ENCODE measurements at places on chromosomes 3 and 15. TPM values are rescaled to one million over a fixed set of nuclear protein-coding genes. Genes with fewer than 3 reads are reported as not detected.

DNA sequence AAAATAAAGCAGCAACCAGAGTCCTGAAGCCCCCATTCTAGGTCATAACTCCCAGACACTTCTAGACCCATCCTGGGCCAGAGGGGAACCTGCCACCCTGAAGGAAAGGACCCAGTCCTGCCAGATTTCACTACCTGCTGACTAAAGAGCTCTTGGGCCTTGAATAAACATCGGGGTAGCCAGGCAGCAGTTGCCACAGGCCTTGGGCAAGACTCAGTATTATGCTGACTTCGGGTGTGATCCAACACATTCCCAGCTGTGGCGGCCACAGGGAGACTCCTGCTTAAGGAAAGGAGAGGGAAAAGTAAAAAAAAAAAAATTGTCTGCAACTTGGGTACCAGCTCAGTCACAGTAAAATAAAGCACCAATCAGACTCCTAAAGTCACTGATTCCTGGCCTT is 23.8 kb downstream of the NEDD4 start:
- no peak overlapping the region for H3K27ac ChIP-seq
- H3K4me3 ChIP-seq, result no peak overlapping the region
- no peak for DNase-seq
- no peaks in the 10 kb centered on the region for H3K4me1 ChIP-seq
- no peaks in the 10 kb centered on the region for H3K36me3 ChIP-seq
- no peaks in the 10 kb centered on the region for H3K27me3 ChIP-seq

GRCh38 chr15:65824941-65825544 is 33.0 kb upstream of the DENND4A start:
- H3K27me3 ChIP-seq, result no peaks in the 10 kb centered on the region
- DNase-seq, result no peak
- no peak overlapping the region for H3K4me3 ChIP-seq
- no peaks in the 10 kb centered on the region for H3K36me3 ChIP-seq
- H3K27ac ChIP-seq, result no peak overlapping the region
- H3K4me1 ChIP-seq, result no peaks in the 10 kb centered on the region

TMEM207 gene
- total RNA-seq, result not detected

HEMK1 gene
- total RNA-seq, result 16.1 TPM

COL6A5 gene
- total RNA-seq, result not detected

GRCh38 chr3:134362221-134362620 is 12.0 kb downstream of the AMOTL2 start:
- peaks cover 93% of the 10 kb centered on the region for H3K36me3 ChIP-seq
- peaks cover 99% of the 10 kb centered on the region for H3K4me1 ChIP-seq
- H3K4me3 ChIP-seq, result no peak overlapping the region
- DNase-seq, result no peak
- peak overlapping the region; percentile 100 for H3K27ac ChIP-seq

- no peak for DNase-seq
- H3K27me3 ChIP-seq, result no peaks in the 10 kb centered on the region
- H3K4me3 ChIP-seq, result no peak overlapping the region
- H3K27ac ChIP-seq, result no peak overlapping the region
These were observed 52.2 kb downstream of the ROPN1B start for GRCh38 chr3:126021224-126021623.

DNA sequence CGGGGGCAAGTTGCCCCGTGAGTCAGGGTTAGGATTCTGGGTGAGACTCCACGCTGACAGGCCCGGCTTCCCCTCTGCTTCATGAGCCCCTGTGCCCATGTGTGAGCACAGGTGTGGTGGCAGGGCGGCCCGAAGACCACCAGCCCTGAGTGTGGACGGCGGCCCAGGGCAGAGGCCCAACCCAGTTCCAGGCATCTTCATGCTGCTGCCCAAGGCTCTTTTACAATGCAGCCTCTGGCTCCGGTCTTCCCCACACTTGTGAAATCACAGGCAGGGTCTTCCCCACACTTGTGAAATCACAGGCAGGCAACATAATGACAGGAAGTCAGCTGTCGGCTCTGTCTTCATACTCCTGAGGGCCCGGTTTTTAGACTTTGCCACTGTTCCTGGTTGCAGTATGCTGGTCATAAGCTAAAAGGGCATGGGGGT is 78.8 kb downstream of the AAGAB start:
- H3K27ac ChIP-seq, result no peak overlapping the region
- H3K4me3 ChIP-seq, result no peak overlapping the region
- peaks cover 49% of the 10 kb centered on the region for H3K4me1 ChIP-seq
- DNase-seq, result no peak

DNA sequence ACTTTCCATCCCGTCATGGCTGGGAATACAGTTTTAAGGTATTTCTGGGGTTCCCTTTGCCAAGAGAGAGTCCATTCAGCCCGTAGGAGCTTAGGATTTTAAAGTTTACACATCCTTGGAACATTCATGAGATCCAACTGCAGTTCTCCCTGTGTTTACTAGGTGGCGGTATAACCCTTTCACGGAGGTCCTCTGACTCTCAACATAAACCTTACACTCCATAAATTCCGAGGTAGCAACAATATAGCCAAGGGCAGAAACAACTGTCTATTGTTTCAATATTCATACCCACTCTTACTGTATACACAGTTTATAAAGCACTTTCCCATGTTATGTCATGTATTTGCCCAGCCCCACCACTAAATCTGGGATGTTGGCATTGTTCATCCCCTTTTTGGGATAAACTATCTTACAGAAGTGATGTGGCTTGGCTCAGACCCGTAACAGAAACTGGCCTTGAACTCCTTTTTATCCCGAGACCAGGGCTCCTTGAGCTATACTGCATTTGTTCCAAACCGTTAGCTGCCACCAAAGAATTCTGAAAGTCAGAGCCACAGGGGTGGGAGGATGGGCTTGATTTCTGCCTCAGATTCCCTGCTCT is 69.2 kb upstream of the COL6A5 start:
- H3K36me3 ChIP-seq, result no peaks in the 10 kb centered on the region
- H3K4me3 ChIP-seq, result no peak overlapping the region
- no peak for DNase-seq

DNA sequence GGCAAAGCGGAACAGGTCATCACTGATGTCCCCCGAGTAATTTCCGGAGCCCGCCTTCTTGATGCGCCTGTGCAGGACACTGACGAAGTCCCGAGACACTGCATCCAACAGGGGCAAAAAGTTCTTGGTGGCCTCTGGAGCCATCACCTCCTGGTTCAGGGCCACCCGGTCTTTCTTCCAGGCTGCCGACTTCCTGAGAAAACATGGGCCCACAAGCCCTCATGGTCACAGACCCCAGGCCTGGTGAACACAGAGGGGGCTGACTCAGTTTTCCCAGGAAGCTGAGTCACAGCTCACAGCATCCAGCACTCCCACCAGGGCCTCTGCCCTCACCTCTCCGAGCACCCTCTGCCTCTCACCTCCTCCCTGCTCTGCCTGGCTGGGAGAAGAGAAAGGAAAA is 22.4 kb downstream of the CYP11A1 start:
- no peak overlapping the region for H3K27ac ChIP-seq
- H3K27me3 ChIP-seq, result peaks cover 30% of the 10 kb centered on the region
- no peaks in the 10 kb centered on the region for H3K36me3 ChIP-seq
- no peaks in the 10 kb centered on the region for H3K4me1 ChIP-seq

- no peak overlapping the region for H3K4me3 ChIP-seq
- no peaks in the 10 kb centered on the region for H3K4me1 ChIP-seq
- peaks cover 68% of the 10 kb centered on the region for H3K27me3 ChIP-seq
- no peak overlapping the region for H3K27ac ChIP-seq
- no peak for DNase-seq
These were observed 4.6 kb downstream of the PRR23E start for GRCh38 chr3:127197300-127198189.

DNA sequence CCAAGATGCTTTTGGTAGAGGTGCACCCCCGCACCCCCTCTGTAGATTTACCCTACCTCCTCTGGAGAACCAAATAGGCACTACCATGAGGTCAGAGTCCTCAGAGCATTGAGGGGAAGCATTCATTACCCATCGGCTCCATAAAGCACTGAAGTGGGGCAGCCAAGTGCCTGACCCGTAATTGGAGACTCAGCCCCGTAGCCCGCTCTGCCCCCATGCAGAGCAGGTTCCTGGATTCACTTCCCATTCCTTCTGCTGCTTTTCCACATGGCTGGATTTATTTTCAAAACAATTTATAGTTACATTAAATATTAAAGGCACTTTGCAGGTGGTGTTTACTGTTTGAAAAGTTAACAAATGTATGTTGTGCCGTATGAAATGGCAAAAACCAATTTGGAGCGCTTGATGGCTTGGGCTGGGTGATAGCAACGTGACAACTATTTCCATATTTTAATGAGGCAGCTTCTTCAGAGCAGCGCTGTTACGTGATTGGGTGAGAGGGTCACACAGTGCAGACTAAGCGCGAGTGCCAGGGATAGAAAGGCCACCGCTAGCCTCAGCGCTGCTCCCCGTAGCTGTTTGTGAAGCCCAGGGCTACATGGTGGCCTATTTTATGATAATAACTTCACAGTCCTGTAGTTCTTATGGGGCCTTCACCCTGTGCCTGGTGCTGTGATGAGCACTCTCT is 373.8 kb upstream of the PROK2 start:
- no peaks in the 10 kb centered on the region for H3K27me3 ChIP-seq
- no peak overlapping the region for H3K27ac ChIP-seq
- no peak for DNase-seq
- H3K4me1 ChIP-seq, result peaks cover 15% of the 10 kb centered on the region
- H3K36me3 ChIP-seq, result no peaks in the 10 kb centered on the region
- H3K4me3 ChIP-seq, result no peak overlapping the region

- no peak overlapping the region for H3K27ac ChIP-seq
- peaks cover 56% of the 10 kb centered on the region for H3K27me3 ChIP-seq
- no peaks in the 10 kb centered on the region for H3K4me1 ChIP-seq
- no peak overlapping the region for H3K4me3 ChIP-seq
- H3K36me3 ChIP-seq, result no peaks in the 10 kb centered on the region
- DNase-seq, result no peak
These were observed 100.8 kb upstream of the ALDH1A3 start for GRCh38 chr15:100778831-100779288.

GRCh38 chr3:115898656-115899410 is 275.5 kb downstream of the GAP43 start:
- no peaks in the 10 kb centered on the region for H3K36me3 ChIP-seq
- no peaks in the 10 kb centered on the region for H3K4me1 ChIP-seq
- H3K27me3 ChIP-seq, result no peaks in the 10 kb centered on the region
- no peak for DNase-seq
- no peak overlapping the region for H3K27ac ChIP-seq

GOLGA8J gene
- 0.41 TPM for total RNA-seq

DNA sequence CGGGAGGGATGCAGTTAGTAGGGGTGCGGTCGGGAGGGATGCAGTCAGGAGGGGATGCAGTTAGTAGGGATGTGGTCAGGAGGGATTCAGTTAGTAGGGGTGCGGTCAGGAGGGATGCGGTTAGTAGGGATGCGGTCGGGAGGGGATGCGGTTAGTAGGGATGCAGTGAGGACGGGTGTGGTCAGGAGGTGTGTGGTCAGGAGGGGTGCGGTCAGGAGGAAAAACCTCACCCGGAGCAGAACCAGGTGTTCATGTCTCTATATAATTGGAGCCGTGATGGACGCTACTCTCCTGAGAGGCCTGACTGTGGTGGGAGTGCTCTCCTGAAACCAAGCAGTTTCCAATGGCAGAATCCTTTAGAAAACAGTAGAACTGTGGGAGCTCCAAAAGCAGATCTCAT is 95.8 kb downstream of the BDH1 start:
- no peak for DNase-seq
- H3K27me3 ChIP-seq, result no peaks in the 10 kb centered on the region
- H3K27ac ChIP-seq, result no peak overlapping the region
- H3K4me3 ChIP-seq, result no peak overlapping the region
- H3K4me1 ChIP-seq, result peaks cover 14% of the 10 kb centered on the region

GRCh38 chr3:129793942-129794310 is 99.6 kb downstream of the TMCC1 start:
- peak overlapping the region; percentile 45 for H3K4me3 ChIP-seq
- H3K27me3 ChIP-seq, result no peaks in the 10 kb centered on the region
- H3K4me1 ChIP-seq, result peaks cover 24% of the 10 kb centered on the region
- no peaks in the 10 kb centered on the region for H3K36me3 ChIP-seq

TTC21A gene
- 2.1 TPM for total RNA-seq

P2RY14 gene
- total RNA-seq, result 2.9 TPM

DNA sequence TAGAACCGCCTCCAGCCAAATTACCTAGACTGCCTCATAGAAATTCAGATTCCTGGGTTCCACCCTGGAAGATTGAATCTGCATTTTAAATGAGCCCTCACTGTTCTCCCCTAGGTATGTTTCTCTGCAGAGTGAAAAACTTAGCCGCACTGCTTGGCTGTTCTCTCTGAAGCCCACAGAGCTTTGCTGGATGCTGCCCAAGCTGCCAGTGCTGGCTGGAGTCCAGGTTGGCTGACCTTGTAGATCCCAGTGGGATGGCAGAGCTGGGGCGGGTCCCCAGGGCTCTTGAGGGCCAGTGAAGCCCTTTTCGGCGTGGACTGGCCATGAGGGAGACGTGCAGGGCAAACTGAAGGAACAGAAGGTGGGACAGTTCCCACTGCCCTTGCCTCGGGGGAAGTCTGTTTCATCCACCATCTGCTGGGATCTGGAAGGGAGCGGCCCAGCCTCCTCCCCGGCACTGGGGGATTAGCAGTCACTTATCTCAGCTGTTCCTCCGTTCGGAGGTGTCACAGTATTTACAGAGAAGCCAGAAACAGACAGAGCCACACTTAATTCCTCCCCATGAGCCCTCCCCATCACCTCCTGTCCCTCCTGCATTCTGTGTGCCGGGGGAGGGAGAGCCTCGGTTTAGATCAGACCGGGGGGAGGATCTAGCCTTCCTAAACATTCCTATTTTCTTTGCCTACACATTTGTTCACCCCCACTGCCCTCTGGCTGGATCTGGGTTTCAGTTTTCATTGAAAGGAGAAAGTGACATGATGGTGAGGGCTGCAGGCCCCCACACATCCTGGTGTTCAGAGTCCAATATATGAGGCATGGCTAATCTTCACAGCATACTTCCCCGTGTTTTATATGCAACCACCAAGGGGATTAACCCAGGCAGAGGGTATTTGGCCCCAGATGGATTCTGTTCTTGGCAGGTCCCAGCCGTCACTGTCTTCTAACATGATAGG is 4.1 kb upstream of the ACTC1 start:
- peak; percentile 85 for DNase-seq
- peaks cover 59% of the 10 kb centered on the region for H3K27me3 ChIP-seq
- H3K36me3 ChIP-seq, result peaks cover 6% of the 10 kb centered on the region
- peak overlapping the region; percentile 45 for H3K4me3 ChIP-seq
- peaks cover 53% of the 10 kb centered on the region for H3K4me1 ChIP-seq

GRCh38 chr3:123092243-123092642 is 25.4 kb downstream of the PDIA5 start:
- peaks cover 24% of the 10 kb centered on the region for H3K36me3 ChIP-seq
- H3K27me3 ChIP-seq, result no peaks in the 10 kb centered on the region
- DNase-seq, result no peak
- H3K27ac ChIP-seq, result no peak overlapping the region

PAQR5 gene
- 0.63 TPM for total RNA-seq

- DNase-seq, result no peak
- H3K27ac ChIP-seq, result no peak overlapping the region
- H3K27me3 ChIP-seq, result no peaks in the 10 kb centered on the region
- no peak overlapping the region for H3K4me3 ChIP-seq
These were observed 38.9 kb upstream of the GNB5 start for GRCh38 chr15:52230073-52230472.

DNAJA4 gene
- total RNA-seq, result 115 TPM

AMIGO3 gene
- total RNA-seq, result not detected

GRCh38 chr3:13347390-13347950 is 72.7 kb downstream of the NUP210 start:
- H3K4me1 ChIP-seq, result peaks cover 10% of the 10 kb centered on the region
- H3K27me3 ChIP-seq, result peaks cover 8% of the 10 kb centered on the region
- peaks cover 4% of the 10 kb centered on the region for H3K36me3 ChIP-seq
- DNase-seq, result no peak
- H3K4me3 ChIP-seq, result no peak overlapping the region
- H3K27ac ChIP-seq, result no peak overlapping the region

EPHB3 gene
- total RNA-seq, result 5.0 TPM

TXNRD3 gene
- total RNA-seq, result 4.1 TPM

- no peak for DNase-seq
- H3K27me3 ChIP-seq, result no peaks in the 10 kb centered on the region
- H3K4me3 ChIP-seq, result no peak overlapping the region
These were observed 23.8 kb downstream of the DAG1 start for GRCh38 chr3:49493901-49494300.

LRRC2 gene
- 114 TPM for total RNA-seq
